ENCODE measurements at places on chromosomes 3 and 15.
A peak's percentile ranks its signal among the peaks of the same experiment; 100 is the strongest.

DNA sequence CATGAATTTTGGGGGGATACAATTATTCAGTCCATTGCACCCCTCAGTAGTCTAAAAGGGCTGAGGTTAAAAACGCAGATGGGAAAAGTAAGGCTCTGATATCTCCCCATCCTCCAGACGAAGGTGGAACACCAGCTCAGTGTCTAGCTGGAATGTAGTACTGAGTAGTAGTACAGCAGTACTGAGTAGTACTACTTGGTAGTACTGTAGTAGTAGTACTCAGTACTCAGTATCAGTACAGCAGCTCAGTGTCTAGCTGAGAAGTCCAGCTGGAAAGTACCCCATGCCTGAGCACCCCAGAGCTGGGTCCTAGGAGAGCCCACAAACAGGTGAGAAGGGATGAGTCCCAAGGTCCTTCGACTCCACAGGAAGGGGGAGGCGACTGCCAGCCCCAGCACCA lies 148.7 kb downstream of the XXYLT1 start:
- no peak for DNase-seq

DNA sequence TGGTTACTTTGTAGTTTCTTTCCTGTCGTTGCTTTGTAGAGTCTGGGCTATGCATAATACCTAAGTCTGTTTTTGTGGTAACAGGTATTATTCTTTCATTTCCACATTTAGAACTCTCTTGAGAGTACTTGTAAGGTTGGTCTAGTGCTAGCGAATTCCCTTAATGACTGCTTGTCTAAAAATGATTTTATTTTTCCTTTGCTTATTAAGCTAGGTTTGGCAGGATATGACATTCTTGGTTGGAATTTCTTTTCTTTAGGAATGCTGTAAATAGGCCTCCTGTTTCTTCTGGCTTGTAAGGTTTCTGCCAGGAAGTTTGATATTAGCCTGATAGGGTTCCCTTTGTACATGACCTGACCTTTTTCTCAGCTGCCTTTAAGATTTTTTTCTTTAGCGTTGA lies 70.1 kb upstream of the SGO1 start:
- no peak for DNase-seq

- no peak for DNase-seq
Measured at GRCh38 chr3:172666181-172666872, 44.5 kb downstream of the NCEH1 start.

DNA sequence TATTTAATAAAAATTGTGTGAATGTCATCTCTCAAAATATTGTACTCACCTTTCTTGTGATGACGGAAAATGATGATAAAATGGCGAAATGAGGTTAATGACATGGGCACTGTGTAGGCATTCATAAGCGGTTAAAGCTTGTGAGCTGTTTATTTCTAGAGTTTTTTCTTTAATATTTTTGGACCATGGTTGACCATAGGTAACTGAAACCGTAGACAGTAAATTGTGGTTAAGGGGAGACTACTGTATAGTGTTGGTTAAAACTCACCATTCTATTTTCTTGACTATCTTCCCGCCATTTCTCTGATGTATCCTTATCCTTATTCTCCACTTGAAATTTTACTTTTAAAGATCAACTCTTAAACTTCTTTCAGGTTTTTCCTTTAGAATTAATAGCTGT lies 14.5 kb downstream of the RNF111 start:
- DNase-seq, result no peak

DNA sequence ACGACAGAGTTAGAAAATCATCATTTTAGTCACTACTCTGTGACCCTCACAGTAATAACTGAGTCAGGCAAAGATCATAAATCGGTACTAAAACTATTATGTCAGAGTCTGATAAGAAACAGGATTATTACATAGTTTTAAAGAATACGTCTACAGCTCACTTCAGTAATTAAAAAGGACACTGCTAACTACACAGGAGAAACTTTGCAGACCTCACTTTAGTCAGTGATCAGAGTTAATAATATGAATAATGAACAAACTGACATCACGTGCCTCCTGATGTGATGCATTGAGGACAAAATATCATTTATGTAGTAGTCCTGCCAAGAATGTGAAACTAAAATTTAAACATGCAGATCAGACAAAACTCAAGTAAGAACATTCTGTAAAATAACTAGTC lies 162.2 kb downstream of the PCCB start:
- DNase-seq, result no peak

DNA sequence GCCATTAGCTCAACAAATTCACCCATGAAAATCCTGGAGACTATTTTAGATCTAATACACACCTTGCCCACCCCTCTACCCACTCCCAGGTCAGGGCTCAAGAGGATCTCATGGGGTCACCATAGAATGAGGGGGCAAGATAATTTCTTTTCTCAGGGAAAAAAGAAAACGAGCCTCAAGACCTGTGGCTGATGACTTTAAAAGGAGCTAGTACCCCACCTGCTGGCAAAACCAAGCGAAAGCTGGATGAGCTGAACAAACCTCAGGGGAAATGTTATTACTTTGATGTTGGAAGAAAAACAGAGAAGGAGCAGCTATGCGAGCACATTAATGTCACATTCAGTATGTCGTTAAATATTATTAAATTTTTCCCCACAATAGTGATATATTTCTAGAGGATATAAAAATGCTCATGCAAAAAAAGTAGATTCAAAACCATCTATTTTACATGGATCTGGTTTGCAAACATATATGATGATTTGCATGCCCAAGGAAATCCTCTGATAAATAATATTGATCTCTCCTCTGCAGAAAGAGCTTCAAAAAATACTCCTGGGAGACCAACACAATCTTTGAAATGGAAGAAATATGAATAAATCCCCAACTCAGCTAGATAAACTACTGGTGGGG lies 37.7 kb downstream of the PLD1 start:
- DNase-seq, result peak; percentile 1

GRCh38 chr3:135142530-135142929 lies 347.5 kb downstream of the EPHB1 start:
- no peak for DNase-seq

GRCh38 chr3:156448300-156448699 lies 106.6 kb downstream of the SSR3 start:
- no peak for DNase-seq

- no peak for DNase-seq
Measured at GRCh38 chr15:58440158-58440910, 8.5 kb downstream of the LIPC start.

DNA sequence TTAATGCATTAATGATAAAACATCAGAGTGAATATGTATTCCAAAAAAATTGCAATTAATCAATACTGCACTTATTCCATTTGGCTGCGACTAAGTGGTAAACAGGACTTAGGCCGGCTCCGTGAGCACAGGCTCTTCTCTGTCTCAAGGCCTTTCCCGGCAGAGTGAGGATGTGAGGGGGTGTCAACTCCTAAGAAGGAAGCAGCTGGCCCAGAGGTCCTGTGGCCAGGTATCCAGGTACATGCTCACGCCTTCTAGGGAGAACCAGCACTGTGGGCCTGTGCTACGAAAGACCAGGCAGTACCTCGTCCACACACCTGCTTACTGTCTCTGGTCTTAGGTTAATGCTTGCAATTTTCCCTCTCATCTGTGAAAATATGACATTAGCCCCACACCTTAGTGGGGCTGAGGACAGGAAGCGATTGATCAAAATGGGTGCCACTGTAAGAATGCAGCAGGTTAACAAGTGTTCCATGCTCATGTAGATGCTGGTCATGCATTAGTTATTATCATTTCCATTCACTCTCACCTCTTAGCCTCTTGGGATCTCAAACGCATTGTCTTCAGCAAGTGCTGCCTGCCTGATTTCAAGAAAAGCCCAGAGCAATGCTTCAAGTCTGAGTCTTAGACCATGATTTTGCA lies 175.3 kb downstream of the ABHD5 start:
- no peak for DNase-seq

GRCh38 chr3:21393683-21394311 lies 357.2 kb downstream of the ZNF385D start:
- no peak for DNase-seq

GRCh38 chr15:68679961-68680371 lies 101.2 kb downstream of the CORO2B start:
- no peak for DNase-seq

DNA sequence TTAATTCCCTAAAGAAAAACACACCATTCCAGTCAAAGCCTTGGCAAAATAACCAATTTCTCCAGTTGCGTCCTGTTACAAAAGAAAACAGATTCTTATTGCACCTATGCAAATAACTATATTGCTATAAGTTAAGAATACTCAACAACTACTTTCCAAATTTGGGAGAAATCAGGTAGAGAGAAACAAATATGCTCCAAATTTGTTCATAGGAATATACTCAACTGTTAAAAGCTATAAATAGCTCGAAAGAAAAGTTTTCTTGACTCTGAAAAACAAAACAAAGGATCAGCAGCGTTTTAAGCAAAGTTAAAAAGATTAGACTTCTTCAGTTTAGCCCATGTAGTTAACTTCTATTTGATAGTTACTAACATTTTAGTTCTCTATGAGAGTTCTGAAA lies 20.1 kb upstream of the SKIL start:
- DNase-seq, result no peak

- no peak for DNase-seq
Measured at GRCh38 chr3:112814266-112814665, 32.4 kb downstream of the CD200R1L start.

GRCh38 chr3:124839896-124840295 lies 47.3 kb downstream of the ITGB5 start:
- DNase-seq, result no peak

- no peak for DNase-seq
Measured at GRCh38 chr3:111368056-111368455, 173.9 kb upstream of the CD96 start.
